ENCODE measurements at places on chromosomes 3 and 15.

DNA sequence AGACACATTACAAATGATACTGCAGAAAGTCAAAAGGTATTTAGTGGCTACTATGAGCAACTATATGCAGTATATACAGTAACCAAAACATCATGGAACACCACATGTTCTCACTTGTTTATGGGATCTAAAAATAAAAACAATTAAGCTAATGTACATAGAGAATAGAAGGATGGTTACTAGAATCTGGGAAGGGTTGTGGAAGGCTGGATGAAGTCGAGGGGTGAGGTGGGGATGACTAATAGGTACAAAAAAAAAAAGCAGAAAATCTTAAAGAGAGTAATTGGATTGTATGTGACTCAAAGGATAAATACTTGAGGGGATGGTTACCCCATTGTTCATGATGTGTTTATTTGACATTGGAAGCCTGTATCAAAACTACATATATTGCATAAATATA, 848.8 kb upstream of the GBE1 start:
- no peak for DNase-seq

DNA sequence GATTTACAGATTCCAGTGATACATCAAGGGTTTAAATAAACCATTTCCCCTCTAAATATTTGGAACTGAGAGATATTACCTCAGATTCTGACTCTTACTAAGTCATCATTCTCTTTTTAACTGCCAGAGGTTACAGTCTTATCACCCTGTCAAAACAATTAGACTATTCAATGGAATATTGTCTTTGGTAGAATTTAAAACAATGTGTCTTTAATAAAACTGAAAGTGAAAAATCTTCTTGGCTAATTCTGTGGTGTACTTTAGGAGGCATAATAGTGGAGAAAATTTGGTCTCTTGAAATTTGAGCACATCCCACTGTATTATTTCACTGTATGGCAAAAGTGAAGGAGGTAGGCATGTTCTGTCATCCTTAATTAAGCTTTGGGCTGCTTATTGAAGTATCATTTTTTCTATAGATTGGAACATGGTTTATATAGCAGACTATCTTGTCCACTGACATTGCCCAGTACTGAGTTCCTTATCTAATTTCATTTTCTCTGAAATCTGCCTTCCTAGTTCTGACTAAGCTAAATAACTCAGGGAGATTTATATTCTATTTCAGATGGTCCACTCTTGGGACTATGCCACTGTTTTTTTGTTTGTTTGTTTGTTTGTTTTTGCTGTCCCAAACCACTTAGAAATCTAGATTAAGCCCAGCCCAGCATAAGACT, 48.0 kb upstream of the UTS2B start:
- no peak for DNase-seq

- DNase-seq, result no peak
Observed at GRCh38 chr3:185716436-185717108, 108.3 kb downstream of the IGF2BP2 start.

GRCh38 chr3:37543666-37544065, 318.0 kb upstream of the CTDSPL start:
- no peak for DNase-seq

DNA sequence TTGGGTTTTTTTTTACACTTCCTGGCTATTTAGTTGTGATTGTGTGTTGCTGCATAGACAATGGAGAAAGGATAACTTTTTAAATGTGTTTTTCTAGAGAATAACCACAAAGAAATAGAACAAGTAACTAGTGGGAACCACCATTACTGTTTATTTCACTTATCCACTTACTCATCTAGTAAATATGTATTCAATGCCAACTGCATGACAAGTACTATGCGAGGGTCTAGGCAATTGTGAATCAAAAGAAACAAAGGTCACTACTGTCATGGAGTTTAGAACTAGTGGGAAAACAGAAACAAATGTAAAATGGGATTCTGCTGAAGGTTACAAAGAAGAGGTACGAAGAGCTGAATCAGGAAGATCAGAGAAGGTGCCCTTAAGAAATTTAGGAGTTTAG, 600.9 kb upstream of the ROBO2 start:
- DNase-seq, result no peak
